Activated T-helper 1 cell treated with anti-CD3 and anti-CD28 coated beads, Interleukin-2, amount 50 U/mL, for 16 hours (primary cell): ENCODE measurements at places on chromosomes 3 and 15.

GRCh38 chr15:96374499-96374898 lies 44.0 kb downstream of the NR2F2 start:
- DNase-seq = no peak

DNA sequence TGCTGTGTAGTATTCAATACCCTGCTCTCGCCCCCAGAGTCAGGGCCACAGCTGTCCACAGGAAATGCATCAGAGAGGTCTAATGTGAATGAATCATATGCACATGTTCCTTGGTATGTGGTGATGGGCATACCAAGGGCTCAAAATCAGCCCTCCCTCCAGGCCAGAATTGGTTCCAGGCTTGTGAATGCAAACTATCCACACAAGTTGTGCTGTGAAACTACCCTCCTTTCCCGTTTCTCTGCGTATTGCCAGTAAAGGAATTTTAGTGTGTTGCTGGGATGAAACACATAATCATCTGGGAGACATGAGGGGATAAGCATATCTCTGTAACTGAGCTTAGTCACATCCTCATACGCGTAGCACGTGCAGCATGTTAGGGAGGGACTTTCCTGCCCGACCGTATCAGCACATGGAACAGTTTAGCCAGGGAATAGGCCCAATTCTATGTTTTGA lies 9.2 kb upstream of the MME start:
- no peak for DNase-seq

- no peak for DNase-seq
These were observed 23.4 kb downstream of the VPS39 start for GRCh38 chr15:42184736-42185135.

- no peak for DNase-seq
These were observed 191.6 kb downstream of the KCNAB1 start for GRCh38 chr3:156311930-156312329.

- no peak for DNase-seq
These were observed 1.9 kb downstream of the SCAPER start for GRCh38 chr15:76903251-76903681.

DNA sequence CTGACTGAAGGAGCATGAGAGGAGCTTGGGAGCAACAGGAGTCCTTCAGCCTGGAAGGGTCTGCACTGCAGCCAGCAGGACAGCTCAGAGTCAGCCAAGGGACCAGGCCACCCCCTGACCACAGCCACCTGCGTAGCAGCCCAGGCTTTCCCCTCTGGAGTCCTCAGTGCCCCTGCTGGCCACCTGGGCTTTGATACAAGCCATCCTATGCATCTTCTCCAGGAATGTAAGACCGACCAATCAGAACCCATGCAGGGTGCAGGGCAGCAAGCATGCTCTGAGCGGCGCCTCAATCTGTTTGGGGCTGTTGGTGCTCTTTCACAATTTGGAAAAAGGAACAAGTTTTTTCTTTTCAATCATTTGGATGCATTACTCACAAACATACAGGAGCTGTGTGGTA lies 52.0 kb downstream of the DZIP1L start:
- no peak for DNase-seq

DNA sequence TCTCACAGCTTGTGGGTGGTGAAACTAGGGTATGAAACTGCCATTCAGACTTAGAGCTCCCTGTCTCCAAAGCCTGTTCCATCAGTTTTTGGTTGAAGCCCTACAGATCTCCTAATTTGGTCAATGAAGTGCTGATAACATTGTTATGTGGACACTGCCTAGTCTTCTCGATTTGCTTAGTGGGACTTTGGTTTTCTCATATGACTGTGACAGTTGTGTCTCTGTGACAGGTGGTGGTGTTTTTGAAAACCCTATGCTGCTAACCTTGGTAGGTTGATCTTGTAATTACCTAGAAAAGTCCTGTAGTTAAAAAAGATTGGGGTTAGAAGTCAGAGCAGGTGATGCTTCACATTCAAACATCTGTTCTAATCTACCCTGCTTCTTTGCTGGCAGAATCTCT lies 9.2 kb downstream of the PPM1L start:
- no peak for DNase-seq

- DNase-seq = no peak
These were observed 10.6 kb upstream of the POU1F1 start for GRCh38 chr3:87287011-87287410.
